ENCODE measurements at places on chromosomes 3 and 15. TPM values are rescaled to one million over a fixed set of nuclear protein-coding genes. Genes with fewer than 3 reads are reported as not detected.

CISH gene
- polyA plus RNA-seq = 22.8 TPM

ZNF385D gene
- 32.7 TPM for polyA plus RNA-seq

ACOX2 gene
- 43.3 TPM for polyA plus RNA-seq

DAPK2 gene
- 27.5 TPM for polyA plus RNA-seq

DNAH12 gene
- 10.0 TPM for polyA plus RNA-seq

SERPINI2 gene
- 2.0 TPM for polyA plus RNA-seq

KNG1 gene
- polyA plus RNA-seq = not detected

MFN1 gene
- polyA plus RNA-seq = 48.4 TPM

ANP32A gene
- 287 TPM for polyA plus RNA-seq

ADAMTS17 gene
- 3.0 TPM for polyA plus RNA-seq

KLF15 gene
- polyA plus RNA-seq = 7.8 TPM

UROC1 gene
- 0.17 TPM for polyA plus RNA-seq

OIP5 gene
- 5.3 TPM for polyA plus RNA-seq

CCR2 gene
- 2.3 TPM for polyA plus RNA-seq

MEIS2 gene
- polyA plus RNA-seq = 28.9 TPM

DAZL gene
- polyA plus RNA-seq = 0.04 TPM

AGTR1 gene
- 26.1 TPM for polyA plus RNA-seq

ISL2 gene
- polyA plus RNA-seq = not detected

EFCC1 gene
- polyA plus RNA-seq = 18.0 TPM

GABPB1 gene
- polyA plus RNA-seq = 36.8 TPM

GOLGA8Q gene
- polyA plus RNA-seq = 2.3 TPM

CADM2 gene
- polyA plus RNA-seq = 0.41 TPM

FYTTD1 gene
- polyA plus RNA-seq = 73.1 TPM

GALK2 gene
- 26.2 TPM for polyA plus RNA-seq
